ENCODE measurements at places on chromosomes 11 and 22.

DNA sequence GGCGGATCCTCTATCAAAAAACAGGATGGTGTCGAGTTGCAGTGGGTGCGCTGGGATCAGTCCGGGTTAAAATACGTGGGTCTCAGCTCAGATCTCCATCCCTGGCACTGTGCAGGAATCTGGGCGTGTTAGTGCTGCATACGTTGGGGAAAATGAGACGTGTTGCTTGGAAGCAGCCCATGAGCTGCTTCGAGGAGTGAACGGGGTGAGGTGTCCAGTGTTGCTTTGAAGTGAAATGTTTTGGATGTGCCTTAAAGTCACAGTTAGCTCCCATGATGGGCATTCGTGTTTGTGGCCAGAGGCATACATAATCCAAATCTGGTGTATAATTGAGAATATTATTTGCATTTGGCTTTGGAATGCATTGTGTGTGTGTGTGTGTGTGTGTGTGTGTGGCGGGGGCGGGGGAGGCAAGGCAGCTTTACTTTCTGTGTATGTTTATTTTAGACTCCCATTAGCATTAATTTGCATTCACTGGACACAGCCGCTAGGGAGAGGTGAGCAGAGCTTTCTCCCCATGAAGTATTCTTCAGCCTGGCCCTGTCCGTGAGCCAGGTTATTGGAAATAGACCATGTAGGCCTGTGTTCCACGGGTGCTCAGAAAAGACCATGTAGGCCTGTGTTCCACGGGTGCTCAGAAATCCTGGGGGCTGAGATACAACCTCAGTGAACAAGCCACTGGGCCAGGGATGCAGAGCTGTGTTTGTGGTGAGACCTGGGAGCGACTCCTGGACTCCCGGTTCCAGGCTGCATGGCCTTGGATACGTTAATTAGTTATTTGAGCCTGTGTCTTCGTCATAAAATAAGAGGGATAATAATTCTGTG lies 134.6 kb downstream of the ST3GAL4 start:
- DNase-seq, result no peak

DNA sequence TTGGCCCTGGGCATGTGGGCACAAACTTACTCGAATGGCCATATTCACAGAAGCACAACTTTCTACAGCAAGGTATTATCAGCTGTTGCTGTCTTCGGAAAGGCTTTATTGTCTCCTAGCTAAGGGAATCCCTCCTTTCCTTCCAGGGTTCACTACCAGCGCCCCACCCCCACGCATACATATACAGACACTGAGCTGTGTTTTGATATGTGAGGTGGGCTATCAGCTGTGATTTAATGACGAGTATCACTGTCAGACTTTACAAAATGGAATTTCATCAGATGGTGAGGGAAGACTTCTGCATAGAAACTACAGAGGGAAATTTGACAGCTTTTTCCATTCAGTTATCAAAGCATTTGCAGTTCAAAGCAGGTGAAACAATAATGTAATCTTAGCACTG lies 730.2 kb downstream of the NTM start:
- no peak for DNase-seq

- no peak for DNase-seq
These were observed 64.3 kb upstream of the NAV2 start for GRCh38 chr11:19648321-19648720.

DNA sequence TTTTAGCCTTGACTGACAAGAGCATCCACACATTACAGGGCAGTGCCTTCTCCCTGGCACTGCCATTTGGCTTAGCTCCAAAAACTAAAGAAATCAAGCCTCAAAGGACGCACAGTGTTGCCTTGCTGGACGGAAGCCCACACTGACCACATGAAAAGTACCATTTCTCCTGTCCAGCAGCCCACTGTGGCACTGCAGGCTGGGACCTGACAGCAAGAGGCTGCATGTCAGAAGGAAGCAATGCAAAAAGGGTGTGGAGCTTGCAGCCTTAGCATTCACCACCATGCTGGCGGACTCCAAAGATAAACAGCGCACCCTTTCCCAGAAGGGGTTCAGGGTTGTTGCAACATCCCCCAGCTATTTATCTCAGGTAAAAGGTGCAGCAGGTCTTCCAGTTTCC lies 109.3 kb upstream of the BMAL1 start:
- no peak for DNase-seq

DNA sequence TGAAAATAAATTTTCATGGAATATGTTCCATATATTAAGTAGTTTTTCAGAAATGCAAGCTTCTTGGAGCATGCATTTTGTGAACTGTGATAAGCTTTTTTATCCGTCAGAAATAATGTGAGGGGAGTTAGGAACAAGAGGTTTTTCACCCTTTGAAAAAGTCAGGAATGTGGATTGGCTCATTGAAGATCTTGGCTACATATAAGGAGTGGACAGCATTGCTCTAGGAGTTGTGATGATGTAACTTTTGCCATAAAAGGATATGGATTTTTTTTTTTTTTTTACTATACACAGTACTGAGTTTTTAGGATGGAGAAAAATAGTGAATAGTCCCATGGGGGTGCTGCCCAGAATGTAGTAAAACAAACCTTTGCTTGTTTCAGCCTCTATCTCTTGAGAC lies 180.2 kb downstream of the NAV2 start:
- no peak for DNase-seq
